ENCODE measurements at places on chromosomes 7 and 10.

DNA sequence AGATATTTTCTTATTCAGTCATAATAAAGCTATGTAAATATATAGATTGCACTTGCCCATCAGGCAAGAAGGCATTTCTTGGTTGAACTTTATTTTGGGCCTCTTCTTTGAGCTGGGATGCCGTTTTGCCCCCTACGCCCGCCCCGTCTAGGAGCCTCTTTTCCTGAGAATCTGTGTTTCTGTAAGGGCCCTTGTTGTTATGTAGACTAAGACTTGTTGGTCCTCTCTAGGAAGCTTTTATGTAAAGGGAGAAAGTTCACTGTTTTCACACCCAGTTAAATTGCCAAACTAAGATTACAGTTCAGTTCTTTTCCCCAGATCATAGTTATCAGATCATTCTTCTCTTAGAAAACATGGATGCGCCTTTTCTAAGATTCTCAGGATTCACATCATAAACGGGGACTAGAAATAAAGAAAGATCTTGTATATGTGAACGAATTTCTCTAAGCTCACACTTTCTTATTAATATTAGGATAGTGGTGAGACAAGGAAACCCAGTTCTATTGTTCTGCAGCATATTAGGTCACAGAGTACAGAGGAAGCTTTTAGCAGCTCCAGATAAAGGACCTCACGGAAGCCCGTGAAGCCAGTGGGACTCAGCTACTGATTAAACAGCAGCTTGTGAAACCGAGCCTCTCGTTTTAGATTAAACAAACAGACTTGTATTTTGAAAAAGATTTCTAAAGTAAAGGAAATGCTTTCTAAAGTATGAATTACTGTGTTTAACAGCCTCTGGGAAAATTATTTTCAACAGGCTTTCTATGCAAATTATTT is 3.8 kb downstream of the LMTK2 start:
- DNase-seq, result no peak

GRCh38 chr10:62684911-62685310 is 119.6 kb upstream of the ADO start:
- no peak for DNase-seq

GRCh38 chr7:116228241-116228640 is 17.9 kb downstream of the TES start:
- DNase-seq, result no peak

DNA sequence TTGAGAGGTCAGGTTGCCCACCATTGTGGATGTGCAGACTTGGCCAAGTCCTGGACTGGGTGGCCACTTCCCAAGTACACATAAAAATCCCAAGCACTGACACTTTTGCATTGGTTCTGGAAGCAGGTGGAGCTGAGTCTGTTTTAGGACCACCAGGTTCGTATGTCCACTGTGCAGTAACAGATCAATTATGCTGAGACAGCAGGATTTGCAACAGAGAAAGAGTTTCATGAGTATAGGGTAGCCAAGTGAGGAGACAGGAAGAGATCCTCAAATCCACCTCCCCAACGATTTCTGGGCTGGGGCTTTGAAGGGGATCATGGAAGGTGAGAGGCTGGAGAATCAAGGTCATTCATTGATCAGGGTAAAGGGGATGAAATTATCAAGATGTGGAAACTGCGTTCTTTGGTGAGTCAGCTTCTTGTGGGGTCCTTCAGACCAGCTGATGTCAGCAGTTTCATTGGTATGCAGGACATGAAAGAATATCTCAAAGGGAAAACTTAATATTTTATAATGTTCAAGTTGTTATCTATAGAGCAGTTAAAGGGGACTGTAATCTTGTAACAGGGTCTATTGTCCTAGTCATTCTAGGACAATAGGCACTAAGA is 277.7 kb downstream of the GALNT17 start:
- DNase-seq, result no peak

- DNase-seq, result no peak
Observed at GRCh38 chr10:71504168-71504567, 107.4 kb downstream of the CDH23 start.

DNA sequence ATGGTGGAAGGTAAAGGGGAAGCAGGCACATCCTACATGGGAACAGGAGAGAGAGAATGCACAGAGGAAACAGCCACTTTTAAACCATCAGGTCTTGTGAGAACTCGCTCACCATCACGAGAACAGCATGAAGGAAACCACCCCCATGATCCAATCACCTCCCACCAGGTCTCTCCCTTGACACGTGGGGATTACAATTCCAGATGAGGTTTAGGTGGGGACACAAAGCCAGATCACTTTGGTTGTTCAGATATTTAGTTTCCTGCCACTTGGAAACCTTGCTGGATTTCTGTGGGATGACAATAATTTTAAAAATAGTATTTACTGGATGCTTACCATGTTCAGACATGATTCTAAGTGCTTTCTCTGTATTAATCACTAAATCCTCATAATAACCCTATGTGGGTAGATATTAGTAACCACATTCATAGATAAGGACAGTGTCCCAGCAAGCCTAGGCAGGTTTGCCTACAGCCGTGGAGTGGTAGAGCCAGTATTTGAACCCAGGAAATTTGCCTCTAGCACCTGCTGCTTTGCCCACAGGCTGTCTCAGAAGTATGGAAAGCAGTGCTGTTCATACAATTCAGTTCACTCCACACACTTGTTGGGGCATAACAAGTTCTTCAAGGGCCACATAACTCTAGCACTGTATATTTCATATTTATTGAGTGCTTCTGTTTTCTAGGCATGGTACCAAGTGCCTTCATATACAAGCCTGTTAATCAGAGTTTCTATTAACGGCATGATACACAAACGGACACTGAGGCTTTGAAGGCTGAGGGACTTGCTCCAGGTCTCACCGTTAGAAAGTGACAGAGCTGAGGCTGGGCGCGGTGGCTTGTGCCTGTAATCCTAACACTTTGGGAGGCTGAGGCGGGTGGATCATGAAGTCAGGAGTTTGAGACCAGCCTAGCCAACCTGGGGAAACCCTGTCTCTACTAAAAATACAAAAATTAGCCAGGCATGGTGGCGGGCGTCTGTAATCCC is 8.3 kb downstream of the TLL2 start:
- peak; percentile 22 for DNase-seq

- peak; percentile 20 for DNase-seq
Observed at GRCh38 chr7:23207021-23207420, 25.2 kb downstream of the NUP42 start.

DNA sequence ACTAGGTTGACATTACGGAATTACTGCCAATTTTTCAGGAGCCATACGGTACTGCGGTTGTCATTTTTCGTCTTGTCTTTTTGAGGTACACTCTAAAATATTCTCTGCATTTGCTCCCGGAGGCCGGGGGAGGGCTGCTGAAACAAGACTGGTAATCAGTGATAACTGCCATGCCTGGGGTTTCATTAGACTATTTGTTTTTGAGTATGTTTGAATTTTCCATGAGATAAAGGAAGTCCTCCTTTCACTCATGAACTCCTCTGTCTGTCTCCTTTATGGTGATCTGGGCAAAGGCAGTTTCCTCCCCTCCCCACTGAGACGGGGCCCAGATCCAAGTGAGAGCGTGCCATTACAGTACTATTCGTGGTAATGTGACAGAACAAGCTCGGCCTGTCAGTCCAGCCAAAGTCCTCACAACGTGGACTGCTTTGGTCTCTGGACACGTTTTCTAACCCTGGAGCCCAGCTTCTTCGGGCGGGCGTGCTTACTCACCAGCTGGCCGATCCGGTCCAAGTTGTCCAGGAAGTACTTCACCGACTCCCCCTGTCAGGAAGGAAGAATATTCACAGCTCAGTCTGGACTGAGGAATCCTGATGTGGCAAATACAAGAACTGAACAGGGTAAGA is 45.1 kb downstream of the AMZ1 start:
- no peak for DNase-seq

DNA sequence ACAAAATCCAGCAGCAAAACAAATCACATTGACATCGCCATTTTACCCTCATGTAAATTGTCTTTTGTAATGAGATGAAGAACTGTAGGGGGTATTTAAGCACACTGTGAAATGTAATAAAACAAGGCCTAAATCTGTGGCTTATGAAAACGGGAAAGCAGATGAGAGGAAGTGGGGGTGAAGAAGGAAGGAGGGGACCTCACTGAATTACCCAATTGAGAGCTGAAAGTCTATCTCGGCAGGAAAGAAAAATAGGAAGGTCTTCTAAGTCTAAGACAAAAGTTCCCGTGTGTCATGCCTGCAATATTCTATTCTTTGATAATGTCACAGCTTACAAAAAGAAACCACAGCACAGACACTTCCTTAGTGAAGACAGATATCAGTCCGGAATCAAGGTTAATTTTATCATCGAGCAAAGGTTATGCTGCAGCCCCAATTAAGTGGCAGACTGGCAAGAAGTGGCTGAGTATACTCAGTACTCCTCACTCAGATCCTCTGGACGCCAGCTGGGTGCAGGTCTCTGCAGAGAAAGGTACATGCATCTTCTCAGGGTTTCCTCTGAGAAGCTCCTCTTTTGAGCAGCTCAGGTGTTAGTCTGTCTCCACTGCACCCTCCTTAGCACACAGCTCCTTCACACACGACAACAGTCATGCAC is 239.7 kb downstream of the FANK1 start:
- DNase-seq, result no peak

DNA sequence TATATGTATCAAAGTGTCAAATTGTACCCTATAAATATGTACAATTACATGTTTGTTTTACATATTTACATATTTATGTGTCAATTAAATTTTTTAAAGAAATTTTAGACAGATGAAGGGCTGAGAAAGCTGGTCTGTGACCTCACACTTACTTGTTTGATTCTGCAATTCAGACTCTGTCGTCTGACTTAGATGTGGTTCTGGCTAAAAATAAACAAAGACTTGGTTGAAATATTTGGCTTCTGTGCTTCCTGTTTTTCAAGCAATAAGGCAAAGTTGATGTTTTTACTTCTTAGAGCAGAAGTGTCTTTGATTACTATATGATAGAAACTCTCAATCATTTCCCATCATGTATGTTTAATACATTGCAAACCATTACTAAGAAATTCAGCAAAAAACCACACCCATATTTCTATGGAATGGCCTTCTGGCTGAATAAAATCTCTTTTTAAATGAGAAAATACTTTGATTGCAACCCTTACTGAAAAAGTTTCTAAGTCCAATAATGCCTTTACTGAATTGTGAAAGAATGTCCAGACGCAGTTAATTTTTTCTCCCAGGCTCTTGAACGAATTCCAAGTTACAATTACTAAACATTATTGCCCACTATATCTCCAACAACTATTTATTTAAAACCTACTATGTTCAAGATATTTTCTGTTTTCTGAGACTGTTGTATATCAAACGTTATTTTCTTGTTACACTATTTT is 59.5 kb upstream of the PRKG1 start:
- DNase-seq, result no peak

GRCh38 chr7:33079763-33080690 is 17.5 kb upstream of the NT5C3A start:
- no peak for DNase-seq

- DNase-seq, result no peak
Observed at GRCh38 chr10:94193466-94193924, 169.2 kb downstream of the NOC3L start.

GRCh38 chr7:141495057-141495456 is 56.2 kb upstream of the AGK start:
- DNase-seq, result no peak

GRCh38 chr7:108181073-108181985 is 51.2 kb upstream of the LAMB4 start:
- DNase-seq, result peak; percentile 74

DNA sequence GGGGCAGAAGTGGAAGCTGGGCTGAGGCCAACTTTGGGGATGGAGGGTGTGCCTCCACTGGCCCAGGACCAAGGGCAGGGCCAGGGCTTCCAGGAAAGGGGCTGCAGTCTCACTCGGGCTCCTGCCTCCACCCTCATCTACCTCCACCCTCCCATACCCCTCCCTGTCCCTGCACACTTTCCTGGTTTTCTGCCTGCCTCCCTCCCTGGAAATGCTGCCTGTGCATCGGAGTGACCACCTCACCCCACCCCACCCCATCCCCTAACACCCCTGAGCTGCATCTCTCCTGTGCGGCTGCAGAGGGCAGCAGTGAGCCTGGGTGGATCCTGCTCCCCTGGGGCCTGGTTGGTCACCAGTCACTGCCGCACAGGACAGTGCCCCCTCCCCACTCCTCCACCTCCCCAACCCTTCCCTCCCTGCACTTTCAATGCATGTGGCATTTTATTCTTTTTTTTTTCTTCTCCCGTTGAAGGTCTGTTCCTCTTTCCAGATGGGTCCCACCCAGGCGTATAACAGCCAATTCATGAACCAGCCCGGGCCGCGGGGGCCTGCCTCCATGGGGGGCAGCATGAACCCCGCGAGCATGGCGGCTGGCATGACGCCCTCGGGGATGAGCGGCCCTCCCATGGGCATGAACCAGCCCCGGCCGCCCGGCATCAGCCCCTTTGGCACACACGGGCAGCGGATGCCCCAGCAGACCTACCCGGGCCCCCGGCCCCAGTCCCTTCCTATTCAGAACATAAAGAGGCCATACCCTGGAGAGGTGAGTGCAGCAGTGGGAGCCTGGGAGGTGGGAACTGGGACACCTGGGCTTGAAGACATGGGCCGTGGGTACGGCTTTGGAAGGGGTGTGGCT is 54.1 kb upstream of the PPIF start:
- no peak for DNase-seq

DNA sequence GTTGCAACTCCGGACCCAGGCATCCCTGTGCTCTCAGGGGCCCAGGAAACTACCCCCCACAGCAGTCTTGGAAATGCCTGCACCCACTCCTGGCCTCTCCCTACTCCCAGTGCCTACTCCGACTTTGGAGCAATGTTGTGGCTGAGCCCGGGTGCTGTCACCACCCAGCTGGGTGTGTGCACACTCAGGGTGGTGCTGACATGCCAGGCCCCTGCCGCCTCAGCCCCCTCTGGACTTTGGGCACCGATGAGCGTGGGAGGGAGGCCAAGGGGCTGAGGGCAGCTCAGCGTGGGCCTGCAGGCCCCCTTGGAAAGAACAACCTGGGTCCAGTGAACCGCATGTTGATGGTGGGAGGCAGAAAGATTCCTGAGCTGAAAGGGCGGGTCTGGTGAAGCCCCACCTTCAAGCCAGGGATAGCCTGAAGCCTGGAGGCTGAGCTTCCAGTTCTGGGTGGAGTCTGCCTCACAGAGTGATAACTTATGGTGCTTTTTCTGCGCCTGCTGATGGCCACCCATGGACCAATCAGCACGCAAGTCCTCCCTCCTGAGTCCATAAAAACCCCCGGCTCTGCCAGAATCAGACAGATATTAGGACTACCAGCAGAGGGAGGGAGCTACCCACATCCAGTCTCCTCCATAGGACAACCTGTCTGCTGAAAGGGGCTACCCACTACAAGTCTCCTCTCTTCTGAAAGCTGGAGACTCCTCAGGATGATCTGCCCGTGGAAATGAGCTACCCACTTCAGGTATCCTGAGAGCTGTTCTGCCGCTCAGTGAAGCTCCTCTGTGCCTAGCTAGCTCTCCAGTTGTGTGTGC is 380.4 kb upstream of the SORCS1 start:
- no peak for DNase-seq

GRCh38 chr7:5564894-5565293 is 141.3 kb upstream of the TNRC18 start:
- peak; percentile 4 for DNase-seq

Measured in NCI-H1105 treated with DMSO at 0.1 percent for 48 hours (cell line).